ENCODE measurements at places on chromosomes 3 and 15. TPM values are rescaled to one million over a fixed set of nuclear protein-coding genes. Genes with fewer than 3 reads are reported as not detected.

Gene ARRDC4
- 19.6 TPM for total RNA-seq

Gene TMCO5A
- total RNA-seq: not detected

GRCh38 chr3:149527531-149528339, 53.2 kb downstream of the TM4SF4 start:
- no peak for DNase-seq

DNA sequence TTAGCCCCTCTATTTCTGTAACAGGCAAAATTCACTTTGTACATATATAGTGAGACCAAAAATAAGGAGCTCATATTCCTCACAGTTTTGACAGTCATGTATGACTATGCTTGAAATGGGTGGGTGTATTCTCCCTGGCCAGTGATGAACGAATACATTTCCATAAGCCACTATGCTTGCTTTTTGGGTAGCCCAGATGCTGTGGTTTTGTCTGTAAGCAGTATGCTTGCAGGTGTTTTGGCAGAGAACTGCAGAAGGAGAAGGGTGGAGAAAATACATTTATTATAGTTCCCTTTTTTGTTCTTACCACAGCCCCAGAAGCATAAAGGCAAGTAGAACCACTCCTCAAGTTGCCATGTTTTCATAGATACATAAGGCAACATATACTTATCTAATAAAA, 131.2 kb downstream of the RBMS3 start:
- no peak for DNase-seq

DNA sequence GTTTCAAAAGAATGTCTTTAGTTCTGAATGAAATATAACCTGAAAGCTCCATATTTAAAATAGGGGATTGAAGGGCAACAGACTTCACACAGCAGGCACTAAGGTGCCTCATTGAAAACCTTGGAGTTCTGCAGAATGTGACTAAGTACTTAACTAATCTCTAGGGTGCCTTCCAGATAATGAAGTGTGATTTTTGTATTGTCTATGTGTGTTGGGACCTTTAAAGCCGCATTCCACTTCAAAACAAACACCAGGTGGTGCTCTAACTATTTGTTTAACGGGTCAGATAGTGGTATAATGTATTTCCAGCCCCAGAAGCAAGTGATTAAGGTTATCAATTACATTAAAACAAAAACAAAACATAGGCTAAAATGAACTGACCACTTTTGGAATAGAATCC, 28.0 kb downstream of the TFG start:
- no peak for DNase-seq

GRCh38 chr15:33031324-33031821, 163.1 kb downstream of the FMN1 start:
- no peak for DNase-seq
